HepG2 (cell line): ENCODE measurements at places on chromosomes 2 and 18.

GRCh38 chr2:8701681-8702379 lies 20.0 kb downstream of the ID2 start:
- DNase-seq, result no peak

DNA sequence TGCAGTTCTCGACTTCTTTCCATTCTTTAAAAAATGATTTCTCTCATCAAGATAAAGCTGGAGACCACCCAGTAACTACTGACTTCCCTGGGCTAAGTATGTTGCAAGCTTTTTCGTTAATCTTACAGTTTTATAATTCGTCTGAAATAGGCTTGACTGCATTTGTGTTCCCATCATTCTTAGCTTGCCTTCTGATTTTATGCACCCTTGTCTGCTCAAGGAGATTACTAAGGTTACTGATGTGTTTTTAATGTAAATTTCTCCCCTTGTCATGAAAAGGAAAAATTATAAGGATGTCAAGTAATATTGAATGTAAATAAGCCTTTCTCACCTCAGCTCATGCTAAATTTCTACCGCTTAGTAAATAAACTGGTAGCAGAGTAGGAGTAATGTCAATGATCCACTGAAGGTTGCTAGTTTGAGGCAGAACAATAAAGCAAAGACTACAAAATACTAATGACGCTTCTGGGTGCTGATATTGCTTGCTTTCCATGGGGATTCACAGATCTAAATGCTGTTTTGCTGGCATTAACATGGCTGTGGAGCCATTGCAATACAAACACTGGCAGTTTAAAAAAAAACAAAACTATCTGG lies 91.9 kb upstream of the CDH20 start:
- no peak for DNase-seq

- no peak for DNase-seq
Observed at GRCh38 chr2:198173242-198173641, 368.8 kb downstream of the PLCL1 start.

DNA sequence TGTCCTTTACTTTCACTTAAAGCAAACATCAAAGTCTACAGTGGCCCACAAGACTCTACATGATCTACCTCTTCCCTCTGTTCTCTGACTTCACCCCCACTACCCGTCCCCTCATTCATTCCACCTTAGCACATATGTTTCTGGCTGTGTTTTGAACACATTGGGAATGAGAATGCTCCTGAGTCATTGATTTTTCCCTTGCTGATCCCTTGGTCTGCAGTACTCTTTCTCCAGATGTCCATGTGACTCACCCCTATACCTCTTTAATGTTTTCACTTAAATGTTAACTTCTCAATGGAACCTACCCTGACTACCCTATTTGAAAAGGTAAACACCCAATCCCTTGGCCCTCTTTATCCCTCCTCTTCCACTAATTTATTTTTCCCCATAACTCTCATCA lies 30.7 kb upstream of the FRZB start:
- no peak for DNase-seq

DNA sequence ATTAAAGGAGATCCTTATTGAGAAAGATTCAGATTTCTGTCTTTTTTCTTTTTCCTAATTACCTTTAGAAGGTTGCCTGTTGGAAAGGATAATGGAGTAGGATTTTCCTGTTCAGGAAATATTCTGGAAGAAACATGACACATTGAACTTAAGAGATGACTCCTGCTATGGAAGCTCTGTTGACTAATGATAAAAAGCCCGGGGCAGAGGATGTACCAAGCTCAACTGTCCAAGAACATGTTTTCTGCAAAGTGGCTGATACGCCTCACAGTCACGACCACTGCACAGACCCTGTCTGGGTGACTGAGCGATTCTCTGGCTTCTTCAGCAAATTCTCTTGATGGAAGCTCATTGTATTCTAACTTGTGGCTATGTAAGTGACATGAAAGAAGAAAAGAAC lies 86.2 kb upstream of the THOC1 start:
- no peak for DNase-seq
